Transverse colon (tissue), 4 donors: ENCODE measurements at places on chromosomes 13 and 19. TPM values are rescaled to one million over a fixed set of nuclear protein-coding genes. Genes with fewer than 3 reads are reported as not detected.

DNA sequence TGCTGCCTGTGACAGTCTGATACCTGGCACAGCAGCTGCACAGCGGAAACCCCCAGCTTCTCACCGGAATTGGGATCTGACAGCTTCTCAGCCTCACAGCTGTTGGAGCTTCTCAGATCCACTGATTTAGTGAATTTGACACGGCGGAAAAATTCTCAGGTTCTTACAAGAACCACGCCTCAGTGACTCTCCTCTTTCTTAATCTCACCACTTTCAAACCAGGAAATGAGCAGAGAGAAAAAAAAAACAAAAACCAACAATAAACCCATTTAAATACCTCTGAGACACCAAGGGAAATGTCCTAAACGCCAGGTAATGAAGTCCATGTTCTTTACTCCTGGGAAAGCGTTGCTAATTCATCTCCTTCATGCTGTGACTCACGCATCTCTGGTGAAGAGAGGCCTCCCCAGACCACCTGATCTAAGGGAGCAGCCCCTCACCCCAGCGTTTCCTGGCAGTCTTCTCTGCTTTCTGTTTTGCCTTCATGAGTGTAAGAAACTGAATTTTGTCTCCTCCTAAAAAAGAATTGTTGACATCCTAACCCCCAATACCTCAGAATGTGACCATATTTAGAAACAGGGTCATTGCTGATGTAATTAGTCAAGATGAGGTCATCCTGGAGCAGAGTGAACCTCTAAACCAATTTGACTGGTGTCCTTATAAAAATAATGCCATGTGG, 15.9 kb upstream of the IZUMO2 start:
- no peak for DNase-seq

DNA sequence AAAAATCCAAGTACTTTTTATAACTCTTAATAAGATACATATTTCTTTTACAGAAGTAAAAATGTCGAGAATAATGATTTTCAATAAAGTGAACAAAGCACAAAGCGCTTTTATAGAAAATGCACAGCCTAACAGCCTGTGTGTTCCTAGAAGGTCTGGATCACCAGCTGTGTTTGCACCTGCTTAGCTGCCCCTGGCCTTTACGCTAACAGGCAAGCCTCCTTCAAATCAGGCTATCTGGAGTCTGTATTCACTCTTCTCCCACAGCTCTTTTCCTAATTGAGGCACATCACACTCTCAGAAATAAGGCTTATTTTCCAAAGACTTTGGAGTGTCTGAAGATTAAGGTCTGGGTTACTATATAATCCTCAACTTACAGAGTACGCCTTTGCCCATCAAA, 183.1 kb downstream of the LHFPL6 start:
- DNase-seq, result no peak

- DNase-seq, result no peak
Observed at GRCh38 chr13:50910485-50910805, 854 bp downstream of the RNASEH2B start.

DNA sequence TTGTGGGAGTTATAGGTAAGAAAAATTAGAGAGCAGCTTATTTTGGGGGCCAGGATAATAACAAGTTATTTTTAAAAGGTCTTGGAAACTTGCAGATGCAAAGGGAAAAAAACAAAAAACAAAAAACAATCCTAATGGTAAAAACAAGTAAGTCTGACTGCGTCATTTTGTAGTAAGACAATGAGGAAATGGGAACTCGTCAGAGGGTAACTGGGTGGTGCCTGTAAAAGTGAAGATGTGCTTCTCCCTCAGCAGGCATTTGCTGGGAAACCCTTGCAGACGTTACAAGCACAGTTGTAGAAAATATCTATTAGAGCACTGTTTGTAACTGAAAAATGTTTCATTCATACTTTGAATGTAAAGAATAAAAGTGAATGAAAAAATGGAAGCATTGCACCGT, 2.2 kb upstream of the TNFSF13B start:
- no peak for DNase-seq

Gene FAM124A
- 17.7 TPM for total RNA-seq

DNA sequence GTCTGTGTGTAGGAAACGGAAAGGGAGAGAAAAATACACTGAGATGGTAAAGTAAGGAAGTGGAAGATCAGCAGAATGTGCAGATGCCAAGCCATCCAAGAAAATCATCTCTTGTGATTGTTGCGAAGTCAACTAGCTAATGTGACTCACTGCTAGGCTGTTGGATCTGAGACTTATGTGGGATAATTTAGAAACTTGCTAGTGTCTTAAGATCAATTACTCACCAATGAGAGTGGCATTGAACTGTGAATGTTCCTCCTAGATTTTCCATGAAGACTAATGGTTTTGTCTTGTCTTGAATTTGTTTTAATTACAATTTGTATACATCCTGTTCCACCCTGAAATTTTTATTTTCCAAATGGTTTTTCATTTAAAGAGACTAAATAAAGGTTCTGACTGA, 771.6 kb downstream of the EFNB2 start:
- DNase-seq, result no peak

Gene KLK2
- not detected for total RNA-seq

DNA sequence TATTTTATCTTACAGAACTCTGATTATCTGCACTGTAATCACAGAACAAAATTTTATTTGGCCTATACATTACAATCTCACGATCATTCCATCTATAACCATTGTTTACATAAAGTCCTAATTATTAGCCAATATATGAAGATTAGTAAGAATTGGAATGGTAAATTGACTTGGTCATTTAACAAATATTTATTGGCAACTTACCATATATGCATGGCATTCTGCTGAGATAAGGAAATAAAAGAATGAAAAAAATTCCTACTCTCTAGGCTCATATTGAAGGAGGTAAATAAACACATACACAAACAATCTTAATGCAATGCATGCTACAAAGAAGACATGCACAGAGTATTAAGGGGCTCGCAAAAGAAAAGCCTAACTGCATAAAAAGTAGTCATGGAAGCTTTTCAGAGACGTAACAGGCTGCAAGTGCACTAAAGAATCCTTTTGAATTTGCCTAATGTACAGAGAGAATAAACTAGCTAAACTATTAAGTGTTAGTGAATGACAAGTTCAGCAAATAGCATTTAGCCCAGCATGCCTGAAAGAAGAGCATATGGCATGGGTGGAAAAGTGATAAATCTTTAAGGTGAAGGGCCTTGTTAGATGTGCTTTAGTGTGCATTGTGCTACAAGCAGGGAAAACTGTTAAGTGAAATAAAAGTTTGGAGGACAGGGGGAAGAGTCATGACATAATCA, 1131.1 kb downstream of the PCDH9 start:
- no peak for DNase-seq

Gene JSRP1
- total RNA-seq, result not detected

DNA sequence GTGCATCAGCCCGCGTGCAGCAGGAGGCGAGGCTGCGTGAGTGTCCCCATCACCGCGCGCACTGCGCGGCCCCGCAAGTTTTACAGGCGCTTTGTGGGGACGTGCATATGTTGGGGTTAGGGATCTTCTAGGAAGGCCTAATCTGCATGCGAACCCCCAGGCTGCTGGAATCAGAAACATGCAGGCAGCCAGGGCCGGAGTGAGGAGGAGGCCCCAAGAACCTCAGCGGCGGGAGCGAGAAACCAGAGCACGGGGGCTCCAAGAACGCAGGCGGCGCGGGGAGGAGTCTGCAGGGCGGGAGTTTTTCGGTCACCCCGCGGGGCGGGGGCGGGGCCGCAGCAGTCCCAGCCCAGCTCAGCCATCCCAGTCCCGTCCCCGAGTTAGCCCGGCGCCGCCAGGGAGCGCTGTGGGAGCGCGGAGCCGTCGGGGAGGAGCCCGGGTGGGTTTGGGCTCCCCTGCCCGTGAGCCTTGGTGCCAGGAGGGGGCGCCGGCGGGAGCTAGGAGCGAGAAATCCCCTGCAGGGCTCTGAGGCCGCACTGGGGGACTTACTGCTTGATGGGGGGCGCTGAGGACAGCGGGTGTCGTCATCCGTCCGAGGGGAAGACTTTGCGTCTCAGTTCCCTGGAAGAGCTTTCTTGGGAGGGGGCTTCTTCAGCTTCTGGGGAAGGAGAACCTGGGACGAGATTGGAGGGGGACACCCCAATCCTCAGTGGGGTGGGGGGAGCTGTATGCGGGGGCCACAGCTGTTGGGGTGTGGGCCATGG, 933 bp upstream of the NRTN start:
- DNase-seq, result peak; percentile 95

Gene FGF9
- 1.8 TPM for total RNA-seq

- DNase-seq, result peak; percentile 3
Observed at GRCh38 chr19:6059988-6060599, 50.2 kb downstream of the RFX2 start.

GRCh38 chr13:24090049-24090448, 70.5 kb upstream of the SPATA13 start:
- DNase-seq, result no peak

- no peak for DNase-seq
Observed at GRCh38 chr19:1616396-1616795, 11.1 kb upstream of the UQCR11 start.

GRCh38 chr13:114120591-114121011, 11.8 kb downstream of the RASA3 start:
- no peak for DNase-seq

Gene MOB3A
- 74.2 TPM for total RNA-seq

- DNase-seq, result no peak
Observed at GRCh38 chr19:13756210-13756609, 8.1 kb upstream of the MRI1 start.

Gene ABHD8
- 9.6 TPM for total RNA-seq

DNA sequence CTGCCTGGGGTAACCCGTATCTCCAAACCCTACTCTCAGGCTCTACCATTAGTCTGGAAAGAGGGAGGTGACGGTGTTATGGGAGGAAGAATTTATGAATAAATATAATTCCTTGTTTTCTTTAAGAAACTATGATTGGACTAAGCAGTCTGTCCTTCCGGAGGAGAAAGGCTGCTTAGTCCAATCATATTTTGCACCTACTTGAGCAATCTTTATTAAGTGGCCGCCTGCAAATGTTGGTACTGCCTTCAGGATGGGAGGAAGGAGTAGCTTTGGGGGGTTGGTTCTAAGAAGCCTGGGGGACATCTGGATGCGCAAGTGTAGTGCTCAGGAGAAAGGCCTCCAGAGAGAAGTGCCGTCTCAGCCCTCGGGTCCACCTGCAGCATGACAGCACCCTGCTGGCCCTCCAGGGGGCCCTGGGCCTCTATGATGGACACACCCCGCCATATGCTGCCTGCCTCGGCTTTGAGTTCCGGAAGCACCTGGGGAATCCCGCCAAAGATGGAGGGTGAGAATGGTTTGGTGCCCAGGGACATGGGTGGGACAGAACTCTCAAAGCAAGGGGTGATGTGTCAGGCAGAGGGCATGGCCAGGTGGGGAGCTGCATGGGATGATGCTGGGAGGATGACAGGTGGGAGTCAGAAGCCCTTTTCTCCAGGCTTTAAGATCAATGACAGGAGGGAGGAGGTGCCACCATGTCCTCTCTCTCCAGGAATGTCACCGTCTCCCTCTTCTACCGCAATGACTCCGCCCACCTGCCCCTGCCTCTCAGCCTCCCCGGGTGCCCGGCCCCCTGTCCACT, 4.1 kb downstream of the ACP4 start:
- DNase-seq, result peak; percentile 38

GRCh38 chr19:34171539-34171876, 796 bp upstream of the LSM14A start:
- DNase-seq, result no peak

Gene KLF1
- not detected for total RNA-seq

DNA sequence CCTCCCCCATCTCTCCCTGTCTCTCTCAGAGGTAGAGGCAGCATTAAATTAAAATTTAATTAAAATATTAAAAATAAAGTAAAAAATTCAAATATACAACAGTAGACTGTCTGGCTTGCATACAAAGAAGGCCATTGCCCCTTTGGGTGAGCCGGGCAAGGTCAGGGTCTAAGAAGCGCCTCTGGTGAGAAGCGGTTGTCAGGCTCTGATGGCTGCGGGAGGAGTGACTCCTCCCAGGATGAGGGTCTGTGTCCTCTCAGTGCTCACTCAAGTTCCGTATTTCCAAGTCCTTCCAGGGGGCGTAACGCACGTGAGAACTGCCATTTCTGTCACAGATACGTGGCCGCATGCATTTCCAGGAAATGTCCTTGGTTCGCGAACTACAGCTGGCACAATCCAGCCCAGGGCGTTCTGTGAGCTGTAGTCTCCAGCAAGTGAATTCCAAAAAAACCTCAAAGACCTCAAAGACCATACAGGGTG, 737 bp upstream of the ZNF181 start:
- DNase-seq, result no peak

DNA sequence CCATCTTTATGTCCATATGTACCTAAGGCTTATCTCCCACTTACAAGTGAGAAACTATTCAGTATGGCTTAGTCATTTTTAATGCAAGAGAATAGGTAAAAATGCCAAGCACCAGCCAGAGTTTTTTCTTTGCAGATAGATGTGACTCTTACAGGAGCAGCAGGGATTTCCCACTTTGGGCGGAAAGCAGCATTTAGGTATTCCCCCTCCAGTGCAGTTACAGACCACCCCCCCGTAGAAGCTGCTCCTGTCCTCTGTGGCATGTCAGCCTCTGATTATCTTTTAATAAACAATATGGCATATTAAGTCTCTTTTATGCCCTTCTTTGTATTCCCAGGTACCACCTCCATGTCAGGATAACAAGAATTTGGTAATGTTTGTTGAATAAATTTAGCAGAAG, 24.7 kb upstream of the USPL1 start:
- DNase-seq, result no peak

Gene GPR42
- total RNA-seq, result not detected

Gene TEX29
- total RNA-seq, result not detected

Gene PRODH2
- total RNA-seq, result not detected

Gene PSG2
- total RNA-seq, result not detected

DNA sequence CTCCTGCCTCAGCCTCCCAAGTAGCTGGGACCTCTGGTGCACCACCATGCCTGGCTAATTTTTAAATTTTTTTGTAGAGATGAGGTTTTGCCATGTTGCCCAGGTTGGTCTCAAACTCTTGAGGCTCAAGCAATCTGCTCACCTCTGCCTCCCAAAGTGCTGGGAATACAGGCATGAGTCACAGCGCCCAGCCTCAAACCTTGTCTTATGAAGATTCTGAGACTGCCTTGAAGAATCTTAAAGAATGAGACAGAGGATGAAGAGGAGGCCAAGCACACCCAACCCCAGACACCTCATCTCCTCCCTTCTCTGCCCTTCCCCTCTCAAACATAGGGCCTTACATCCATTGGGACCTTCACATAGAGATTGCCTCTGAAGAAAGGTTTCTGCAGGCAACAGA, 179.7 kb downstream of the ABCC4 start:
- DNase-seq, result no peak

Gene TMEM145
- total RNA-seq, result not detected

DNA sequence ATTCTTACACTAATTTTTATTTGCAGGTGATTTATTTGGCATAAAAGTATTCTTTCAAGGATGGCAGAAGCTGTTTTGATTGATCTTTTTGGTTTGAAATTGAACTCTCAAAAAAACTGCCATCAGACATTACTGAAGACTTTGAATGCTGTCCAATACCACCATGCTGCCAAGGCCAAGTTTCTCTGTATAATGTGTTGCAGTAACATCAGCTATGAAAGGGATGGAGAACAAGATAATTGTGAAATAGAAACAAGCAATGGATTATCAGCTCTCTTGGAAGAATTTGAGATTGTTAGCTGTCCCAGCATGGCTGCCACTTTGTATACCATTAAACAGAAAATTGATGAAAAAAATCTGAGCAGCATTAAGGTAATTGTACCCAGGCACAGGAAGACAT, 1.2 kb downstream of the LACC1 start:
- DNase-seq, result no peak

Gene C13orf42
- total RNA-seq, result not detected

Gene ZNF534
- total RNA-seq, result not detected
